Cerebellar cortex (tissue), 1 donor: ENCODE measurements at places on chromosomes 5 and 9.

DNA sequence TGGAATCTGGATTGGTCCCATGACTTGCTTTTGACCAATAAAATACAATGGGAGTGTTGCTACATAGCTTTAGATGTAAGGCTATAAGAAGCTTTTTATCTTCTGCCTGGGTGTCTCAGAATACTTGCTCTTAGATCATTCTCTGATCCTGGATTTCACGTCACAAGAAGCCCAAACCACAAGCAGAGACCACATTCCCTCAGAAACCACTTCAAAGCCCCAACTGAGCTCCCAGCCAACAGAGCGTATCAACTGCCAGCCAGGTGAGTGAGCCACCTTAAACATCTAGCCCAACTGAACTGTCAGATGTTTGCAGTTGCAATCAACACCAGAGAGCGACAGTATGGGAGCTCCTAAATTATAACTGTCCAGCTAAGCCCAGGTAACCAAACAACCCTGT lies 687.1 kb downstream of the TLE1 start:
- no peak for DNase-seq

GRCh38 chr9:108549184-108549583 lies 306.6 kb downstream of the ACTL7B start:
- no peak for DNase-seq

GRCh38 chr5:31823472-31823871 lies 184.5 kb downstream of the PDZD2 start:
- DNase-seq = no peak

GRCh38 chr5:149352169-149352568 lies 5.7 kb upstream of the PCYOX1L start:
- no peak for DNase-seq

DNA sequence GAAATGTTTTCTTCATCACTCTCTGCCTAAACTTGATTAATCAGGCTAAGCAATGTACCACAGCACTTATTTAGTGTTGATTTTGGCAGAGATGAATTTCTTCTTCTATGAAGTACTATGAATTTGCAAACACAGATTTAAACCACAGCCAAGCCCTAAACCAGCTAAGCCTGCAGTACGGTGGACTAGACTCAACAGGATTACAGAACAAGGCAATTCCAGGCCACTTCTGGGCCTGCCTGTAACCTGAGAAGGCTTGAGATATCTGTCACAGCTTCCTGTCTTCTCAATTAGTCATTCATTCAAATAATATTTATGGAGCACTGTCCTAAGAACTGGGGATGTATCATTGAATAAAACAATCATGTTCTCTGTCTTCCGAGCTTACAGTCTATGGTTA lies 32.4 kb upstream of the CAST start:
- no peak for DNase-seq

DNA sequence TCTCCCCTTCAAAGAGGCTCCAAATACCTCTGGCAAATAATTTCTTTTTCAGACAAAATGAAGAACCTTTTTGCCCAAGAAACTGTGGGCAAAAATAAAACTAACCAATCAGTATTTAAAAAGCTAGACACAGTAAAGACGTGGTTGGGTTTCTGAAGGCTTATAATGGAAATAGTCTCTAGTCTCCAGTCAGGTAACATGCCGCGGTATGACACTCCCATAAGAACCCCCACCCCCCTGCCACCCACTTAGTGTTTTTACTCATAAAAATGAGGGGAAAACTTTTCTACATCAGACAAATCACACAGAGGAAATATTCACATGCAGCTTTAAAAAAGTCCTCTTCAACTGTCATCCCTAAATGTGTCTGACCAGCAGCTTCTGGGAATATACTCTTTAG lies 105.3 kb downstream of the THBS4 start:
- no peak for DNase-seq

- DNase-seq = no peak
Observed at GRCh38 chr9:95989297-95989696, 113.8 kb downstream of the ERCC6L2 start.

DNA sequence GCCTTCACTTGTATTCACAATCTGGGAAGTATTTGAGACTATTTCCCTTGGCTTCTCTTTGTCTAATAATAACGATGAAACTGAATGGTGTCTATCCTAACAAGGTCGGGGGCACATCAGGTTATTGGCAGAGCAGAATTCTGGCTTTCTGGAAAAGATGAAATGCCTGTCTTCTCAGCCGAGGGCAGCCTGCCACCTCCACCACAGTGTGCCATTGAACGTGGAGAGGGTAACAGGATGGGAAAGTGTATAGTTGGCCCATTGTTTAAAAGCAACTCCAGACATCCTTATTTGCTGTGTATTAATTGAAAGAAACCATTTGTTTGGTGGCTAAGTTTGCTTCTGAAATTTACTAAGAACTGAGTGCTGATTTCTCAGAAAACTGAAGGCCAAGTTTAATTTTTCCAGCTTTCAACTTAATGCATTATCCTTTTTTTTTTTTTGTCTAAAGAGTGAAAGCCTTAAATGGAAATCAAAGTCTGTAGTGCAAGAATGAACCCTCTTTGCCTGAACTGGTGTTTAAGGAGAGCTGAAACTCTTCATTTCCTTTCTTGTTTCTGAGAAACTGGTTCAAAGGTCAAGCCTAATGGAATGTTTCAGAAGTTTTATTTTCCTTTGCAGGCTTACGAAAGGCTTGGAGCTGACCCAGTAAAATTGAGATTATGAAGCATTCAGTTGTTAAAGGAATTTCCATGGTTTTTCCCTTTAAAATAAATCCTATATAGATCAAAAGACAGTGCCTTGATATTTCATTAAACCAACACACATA lies 563.7 kb upstream of the DAP start:
- peak; percentile 17 for DNase-seq

- no peak for DNase-seq
Observed at GRCh38 chr5:122478741-122479442, 166.9 kb downstream of the SNCAIP start.

- no peak for DNase-seq
Observed at GRCh38 chr9:136117916-136118319, 757 bp downstream of the TMEM250 start.

- no peak for DNase-seq
Observed at GRCh38 chr9:131012396-131012917, 3.5 kb downstream of the LAMC3 start.

DNA sequence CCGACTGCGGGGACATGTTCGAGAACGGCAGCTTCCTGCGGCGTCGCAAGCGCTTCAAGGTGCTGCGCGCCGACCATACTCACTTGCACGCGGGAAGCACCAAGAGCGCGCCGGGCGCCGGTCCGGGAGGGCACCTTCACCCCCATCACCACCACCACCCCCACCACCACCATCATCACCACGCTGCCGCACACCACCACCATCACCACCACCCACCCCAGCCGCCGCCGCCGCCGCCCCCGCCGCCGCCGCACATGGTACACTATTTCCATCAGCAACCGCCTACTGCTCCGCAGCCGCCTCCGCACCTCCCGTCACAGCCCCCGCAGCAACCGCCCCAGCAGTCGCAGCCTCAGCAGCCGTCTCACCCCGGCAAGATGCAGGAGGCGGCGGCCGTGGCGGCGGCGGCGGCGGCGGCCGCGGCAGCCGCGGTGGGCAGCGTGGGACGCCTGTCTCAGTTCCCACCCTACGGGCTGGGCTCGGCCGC lies 514 bp downstream of the FOXB2 start:
- DNase-seq = no peak

- DNase-seq = no peak
Observed at GRCh38 chr9:98852961-98853360, 45.5 kb downstream of the GALNT12 start.

- DNase-seq = no peak
Observed at GRCh38 chr9:33175649-33176325, 8.7 kb upstream of the B4GALT1 start.

GRCh38 chr9:10144355-10144754 lies 468.4 kb downstream of the PTPRD start:
- DNase-seq = no peak

DNA sequence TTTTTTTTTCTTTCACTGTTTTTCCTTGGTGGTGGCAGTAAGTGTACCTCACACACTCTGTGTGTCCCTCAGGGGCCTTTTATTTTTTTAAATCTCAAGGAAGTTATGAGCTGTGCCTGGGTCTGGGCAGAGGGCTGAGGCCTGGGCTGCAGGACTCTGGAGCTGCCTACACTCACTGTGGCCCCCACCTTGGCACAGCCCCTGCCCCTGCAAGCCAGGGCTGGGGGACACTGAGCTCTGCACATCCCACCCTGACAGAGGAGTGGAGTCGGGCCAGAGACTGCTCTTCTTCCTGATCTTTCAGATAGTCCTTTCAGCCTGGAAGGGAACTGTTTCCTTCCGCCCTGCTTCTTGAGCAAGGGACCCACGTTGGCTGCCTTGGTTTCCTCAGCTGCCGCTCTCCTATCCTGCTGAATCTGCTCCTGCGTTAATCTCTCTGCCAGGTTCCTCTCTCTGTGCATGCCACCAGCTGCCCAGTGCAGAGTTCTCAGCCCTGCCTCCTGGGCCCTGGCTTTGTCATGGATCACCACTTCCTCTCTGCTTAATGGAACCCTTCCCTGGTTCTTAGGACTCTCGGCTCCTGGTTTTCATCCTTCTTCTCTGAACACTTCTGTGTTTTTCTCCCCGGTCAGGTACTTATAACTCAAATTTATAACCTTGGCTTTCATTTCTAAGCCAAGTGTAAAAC lies 502.3 kb downstream of the DIRAS2 start:
- no peak for DNase-seq

DNA sequence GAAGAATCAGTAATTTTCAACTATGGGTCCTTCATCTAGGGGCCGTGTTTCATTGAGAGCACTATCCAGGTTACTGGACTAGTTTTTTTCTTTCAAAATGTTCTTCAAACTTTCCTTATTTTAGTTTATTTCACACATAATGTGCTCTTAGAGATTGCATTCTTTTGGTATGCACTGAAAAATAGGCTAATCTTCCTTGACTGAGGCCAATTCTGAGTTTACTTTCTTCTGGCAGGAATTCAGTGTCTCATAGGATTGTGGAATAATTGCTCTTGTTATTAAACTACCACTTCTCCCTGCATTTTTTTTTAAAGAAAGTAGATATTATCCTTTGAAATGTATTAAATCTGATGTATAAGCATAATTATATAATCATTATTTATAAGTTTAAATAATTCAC lies 624.5 kb downstream of the RAB3C start:
- DNase-seq = no peak

- peak; percentile 9 for DNase-seq
Observed at GRCh38 chr9:77488439-77489126, 159.5 kb downstream of the GNA14 start.

- DNase-seq = no peak
Observed at GRCh38 chr9:122060481-122060880, 32.6 kb downstream of the TTLL11 start.

DNA sequence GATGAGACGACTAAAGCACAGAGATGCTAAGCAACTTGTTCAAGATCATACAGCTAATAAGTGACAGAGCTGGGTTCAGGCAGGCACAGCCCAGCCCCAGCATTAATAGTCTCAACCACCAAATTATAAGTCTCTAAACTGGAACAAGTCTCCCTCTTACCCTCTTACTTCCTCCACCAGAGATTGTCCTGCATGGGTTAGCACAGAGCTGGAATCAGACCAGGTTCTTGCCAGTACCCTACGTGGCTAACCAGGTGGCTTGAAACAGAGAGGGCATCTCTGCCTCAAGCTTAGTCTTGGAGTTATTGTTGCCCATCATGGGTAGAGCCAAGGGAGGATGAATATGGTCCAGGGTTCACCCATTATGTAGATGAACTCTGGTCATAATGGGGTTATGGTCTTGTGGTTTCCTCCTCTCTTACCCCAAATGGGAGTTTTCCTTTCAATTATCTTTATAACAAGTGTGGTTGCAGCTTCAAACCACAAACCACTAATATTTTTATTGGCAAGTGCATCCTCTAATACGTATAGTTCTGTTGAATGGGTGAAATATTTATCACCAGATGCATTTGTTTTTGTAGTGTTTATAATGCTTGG lies 8.3 kb upstream of the XPA start:
- no peak for DNase-seq

DNA sequence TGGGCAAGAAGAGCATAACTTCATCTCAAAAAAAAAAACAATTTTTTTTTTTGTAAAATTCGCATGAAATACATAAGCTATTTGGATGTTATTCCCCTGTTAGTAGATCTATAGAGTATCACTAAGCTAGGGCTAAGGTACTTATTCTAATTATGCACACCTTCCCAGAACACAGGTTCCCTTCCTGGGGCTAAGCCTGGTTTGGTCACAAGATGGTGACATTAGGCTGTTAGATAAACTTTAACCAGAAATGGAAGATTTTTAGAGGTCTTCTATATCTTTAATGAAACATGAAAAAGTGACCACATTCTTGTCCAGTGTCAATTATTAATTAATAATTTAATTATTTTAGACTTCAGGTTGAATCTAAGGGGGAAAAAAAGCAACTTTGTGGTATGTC lies 433.5 kb downstream of the CDH18 start:
- DNase-seq = no peak

- no peak for DNase-seq
Observed at GRCh38 chr5:176171171-176171760, 67.0 kb upstream of the SIMC1 start.

- DNase-seq = no peak
Observed at GRCh38 chr9:101639785-101640665, 45.3 kb upstream of the PPP3R2 start.

DNA sequence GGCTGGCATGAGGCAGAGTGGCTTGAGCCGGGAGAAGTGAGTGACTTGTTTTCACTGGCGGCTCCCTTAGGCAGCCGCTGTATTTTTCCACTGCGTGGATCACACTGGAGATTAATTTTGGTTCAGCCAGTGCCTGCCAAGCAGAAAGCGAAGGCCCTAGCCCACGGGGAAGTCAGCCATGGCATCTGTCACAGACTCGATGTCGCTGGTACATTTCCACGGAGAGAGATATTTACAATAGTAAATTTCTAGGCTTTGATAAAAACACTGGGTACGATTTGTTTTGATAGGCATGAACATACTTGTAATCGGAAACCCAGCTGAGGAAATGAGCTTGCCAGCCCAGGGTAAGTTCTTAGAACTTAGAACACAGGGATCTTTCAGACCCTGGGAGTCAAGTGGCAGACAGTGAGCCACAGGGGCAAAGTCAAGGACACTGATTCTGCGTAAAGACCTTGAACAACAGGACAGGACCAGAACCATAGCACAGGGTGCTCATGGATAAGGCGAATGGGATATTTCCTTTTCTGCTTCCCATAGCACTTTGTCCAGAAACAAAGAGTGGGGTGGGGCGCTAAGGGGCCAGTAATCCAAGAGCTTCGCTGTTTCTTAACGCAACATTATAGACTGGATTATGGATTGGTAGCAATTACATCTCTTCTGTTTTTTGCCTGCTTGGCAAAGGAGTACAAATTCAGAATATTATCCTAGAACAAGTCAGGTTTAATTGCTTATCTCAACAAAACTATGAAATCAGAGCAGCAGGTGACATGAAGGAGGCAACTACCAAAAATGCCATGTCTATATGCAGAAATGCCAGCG lies 4.5 kb downstream of the DUSP1 start:
- peak; percentile 94 for DNase-seq
